Effector memory CD4-positive, alpha-beta T cell (primary cell): ENCODE measurements at places on chromosomes 1 and 21.

DNA sequence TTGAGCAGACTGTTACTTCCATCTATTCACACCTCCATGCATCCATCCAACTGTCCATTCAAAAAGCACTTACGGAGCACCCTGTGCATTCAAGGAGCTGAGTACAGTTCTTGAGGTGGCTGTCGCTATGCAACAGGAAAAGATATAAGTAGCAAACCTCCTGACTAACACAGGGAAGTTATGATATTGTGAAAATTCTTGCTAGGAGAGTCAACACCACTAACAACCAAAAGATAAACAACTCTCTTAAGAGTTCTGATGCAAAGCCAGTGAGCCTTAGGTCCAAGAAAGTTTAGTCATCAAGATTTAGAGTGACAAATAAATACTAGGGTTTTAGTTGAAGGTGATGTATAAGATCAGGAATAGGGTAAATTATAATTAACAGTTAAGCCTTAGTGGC is 44.5 kb upstream of the TRIM45 start:
- DNase-seq, result no peak

DNA sequence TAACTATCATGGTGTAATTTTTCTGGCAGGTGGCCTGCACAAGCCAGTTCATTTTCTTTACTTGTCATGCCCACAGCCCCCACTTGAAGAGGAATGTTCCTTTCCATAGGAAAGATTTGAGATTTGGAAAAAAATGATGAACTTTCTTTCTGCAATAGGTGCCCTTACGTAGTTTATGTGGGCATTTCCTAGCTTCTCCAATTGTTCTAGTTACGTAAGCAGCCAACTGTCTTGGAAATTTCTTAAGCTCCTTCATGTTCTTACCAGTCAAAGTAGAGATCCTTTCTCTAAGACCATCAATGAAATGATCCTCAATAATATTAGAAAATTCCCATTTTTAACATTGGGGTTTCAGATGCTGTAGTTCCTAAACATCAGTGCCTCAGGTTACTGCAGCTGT is 109.5 kb upstream of the F3 start:
- no peak for DNase-seq

- no peak for DNase-seq
Observed at GRCh38 chr1:162660574-162660973, 28.3 kb downstream of the DDR2 start.

DNA sequence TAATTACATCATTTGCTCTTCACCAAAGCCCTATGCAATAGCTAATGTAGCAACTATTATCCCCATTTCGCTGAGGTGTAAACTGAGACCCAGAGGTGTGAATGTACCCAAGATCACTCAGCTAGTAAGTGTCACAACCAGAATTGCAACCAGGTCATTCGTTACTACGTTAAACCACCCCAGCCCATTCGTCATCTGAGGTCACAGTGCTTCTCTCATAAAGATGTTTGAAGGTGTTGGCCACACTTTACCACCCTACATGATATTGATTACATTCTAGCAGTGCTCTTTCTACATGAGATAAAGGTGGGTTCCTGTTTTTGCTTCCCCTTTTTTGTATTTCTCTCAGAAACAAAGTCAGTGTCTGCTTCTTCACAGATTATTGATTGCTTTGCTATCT is 195.3 kb downstream of the ZBTB18 start:
- DNase-seq, result no peak

- no peak for DNase-seq
Observed at GRCh38 chr1:241387216-241387615, 30.2 kb upstream of the RGS7 start.

GRCh38 chr1:235331401-235331800 is 3.0 kb downstream of the GGPS1 start:
- no peak for DNase-seq
